ENCODE measurements at places on chromosomes 1 and 21. TPM values are rescaled to one million over a fixed set of nuclear protein-coding genes. Genes with fewer than 3 reads are reported as not detected.

C1orf141 gene
- not detected for total RNA-seq

SCAF4 gene
- total RNA-seq = 10.9 TPM

CCDC24 gene
- total RNA-seq = 2.9 TPM

SLAMF7 gene
- under 0.01 TPM for total RNA-seq

GRCh38 chr1:41331546-41331917 is 29.7 kb upstream of the FOXO6 start:
- DNase-seq = no peak
- no peaks in the 10 kb centered on the region for H3K4me1 ChIP-seq
- no peaks in the 10 kb centered on the region for H3K27me3 ChIP-seq
- no peaks in the 10 kb centered on the region for H3K36me3 ChIP-seq

DNA sequence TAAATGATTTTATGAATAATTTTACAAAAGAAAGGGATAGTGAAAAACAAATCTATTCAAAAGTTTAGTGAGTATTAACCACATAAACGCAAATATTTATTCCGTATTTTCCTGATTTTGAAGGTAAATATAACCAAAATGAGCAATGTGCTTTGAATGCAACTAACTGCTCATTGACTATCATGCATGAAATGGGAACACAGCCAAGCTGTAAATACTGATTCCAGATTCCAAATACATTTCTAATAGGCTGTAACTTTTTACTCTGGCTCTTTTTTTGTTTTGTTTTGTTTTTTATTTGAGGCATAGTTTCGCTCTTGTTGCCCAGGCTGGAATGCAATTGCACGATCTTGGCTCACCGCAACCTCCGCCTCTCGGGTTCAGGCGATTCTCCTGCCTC is 41.8 kb downstream of the SELENOF start:
- no peak for DNase-seq
- no peaks in the 10 kb centered on the region for H3K4me1 ChIP-seq
- no peak overlapping the region for H3K4me3 ChIP-seq
- no peaks in the 10 kb centered on the region for H3K27me3 ChIP-seq

DNA sequence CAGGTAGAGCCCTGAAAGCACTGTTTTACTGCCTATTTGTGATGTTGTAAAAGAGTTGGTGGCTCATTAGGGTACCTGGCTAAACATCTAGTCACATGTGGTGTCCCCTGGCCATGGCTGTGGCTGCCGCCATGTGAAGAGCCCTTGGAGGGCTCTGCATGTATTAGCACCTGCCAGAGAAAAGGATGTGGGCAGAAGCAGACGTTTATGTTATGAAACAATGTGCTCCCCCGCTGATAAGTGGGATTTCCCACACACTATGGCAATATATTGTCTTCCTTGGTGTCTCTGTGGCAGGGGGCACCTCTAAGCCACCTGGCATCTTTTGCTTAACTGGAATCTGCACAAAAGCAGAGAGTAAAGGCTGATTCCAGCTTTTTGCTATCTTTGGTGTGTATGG is 9.6 kb downstream of the TENT5C start:
- H3K4me3 ChIP-seq = no peak overlapping the region

DNA sequence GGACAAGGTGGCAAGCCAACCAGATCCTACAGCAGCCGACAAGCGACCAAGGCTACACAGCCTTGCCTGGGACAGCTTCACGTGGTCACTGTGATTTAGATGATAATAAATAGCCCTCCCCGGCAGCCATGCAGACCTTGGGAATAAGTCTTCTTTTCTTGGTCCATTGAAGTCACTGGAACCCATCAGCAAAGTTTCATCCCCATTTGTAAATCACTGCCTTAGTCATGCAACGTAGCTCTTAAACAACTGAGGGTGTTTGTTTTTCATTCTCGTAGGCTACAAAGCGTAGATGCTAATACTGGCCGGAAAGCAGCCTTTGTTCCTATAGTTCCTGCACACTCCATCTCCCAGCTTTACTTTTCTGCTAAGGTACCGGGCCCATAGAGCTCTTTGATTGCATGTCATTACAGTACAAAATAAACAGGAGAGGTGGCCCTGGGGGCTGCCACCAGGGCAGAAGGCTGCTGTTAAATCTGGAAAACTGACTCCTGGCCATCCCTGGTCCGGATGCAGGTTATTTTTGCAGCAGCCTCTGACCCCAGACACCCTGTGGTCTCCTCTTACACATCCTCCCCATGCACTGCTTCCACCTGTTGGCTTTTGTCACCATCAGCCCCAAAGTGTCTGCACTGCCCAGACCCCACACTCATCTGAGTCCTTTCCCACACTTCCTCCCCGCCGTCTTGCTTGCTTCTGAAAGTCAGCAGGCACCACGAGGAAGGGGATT is 105.5 kb downstream of the TOMM20 start:
- peaks cover 10% of the 10 kb centered on the region for H3K4me1 ChIP-seq
- H3K36me3 ChIP-seq = no peaks in the 10 kb centered on the region
- no peaks in the 10 kb centered on the region for H3K27me3 ChIP-seq
- no peak overlapping the region for H3K4me3 ChIP-seq
- H3K27ac ChIP-seq = no peak overlapping the region

GRCh38 chr1:147581459-147581858 is 40.2 kb downstream of the BCL9 start:
- DNase-seq = no peak
- no peaks in the 10 kb centered on the region for H3K36me3 ChIP-seq
- H3K4me1 ChIP-seq = no peaks in the 10 kb centered on the region
- H3K27me3 ChIP-seq = no peaks in the 10 kb centered on the region
- H3K27ac ChIP-seq = no peak overlapping the region

DNA sequence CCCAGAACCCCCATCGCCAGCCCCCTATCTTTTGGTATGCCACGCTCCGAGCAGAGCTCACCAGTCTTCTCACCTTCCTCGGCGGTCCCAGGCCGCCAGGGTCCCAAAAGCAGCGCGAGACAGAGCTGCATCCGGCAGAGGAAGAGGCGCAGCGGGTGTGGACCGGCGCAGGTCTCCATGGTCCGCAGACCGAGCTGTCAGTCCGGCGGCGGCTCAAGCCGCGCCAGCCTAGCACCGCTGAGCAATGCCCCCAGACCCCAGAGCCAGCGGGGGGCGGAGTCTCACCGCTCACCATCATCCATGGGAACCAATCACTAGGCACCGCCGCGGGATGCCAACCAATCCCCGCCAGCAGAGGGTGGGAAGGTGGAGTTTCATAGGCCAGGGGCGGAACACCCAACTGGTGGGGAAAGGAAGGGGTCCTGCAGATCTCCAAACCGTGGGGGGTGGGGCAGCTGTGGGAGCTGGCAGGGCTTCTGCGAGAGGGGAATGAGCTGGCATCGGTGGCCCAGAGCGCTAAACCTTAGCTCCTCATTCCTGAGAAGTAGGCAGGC is at the start of gene EPHA10:
EPHA10 (minus strand) TSS at position 233 of the 554 bp plus-strand sequence; CDS start at position 179, 54 bp downstream.
- DNase-seq = no peak
- no peaks in the 10 kb centered on the region for H3K36me3 ChIP-seq
- peaks cover 51% of the 10 kb centered on the region for H3K27me3 ChIP-seq
- no peak within 1 kb of the TSS for H3K27ac ChIP-seq

DNA sequence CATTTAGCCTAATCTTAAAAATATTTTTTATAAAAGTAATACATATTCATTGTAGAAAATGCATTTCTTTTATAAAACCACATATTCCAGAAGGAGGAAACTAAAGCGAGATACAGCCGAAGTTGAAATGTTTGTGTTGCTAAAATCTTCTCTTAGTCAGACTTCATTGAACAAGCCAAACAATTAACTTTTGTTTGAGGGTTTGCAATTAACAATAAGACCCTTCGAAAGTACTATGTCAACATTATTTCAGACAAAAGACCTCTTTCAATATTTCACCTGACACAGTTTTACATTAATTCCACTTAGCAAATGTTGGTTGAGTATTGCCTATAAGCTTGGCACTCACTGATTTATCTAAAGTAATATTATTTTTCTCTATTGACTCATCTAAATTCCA is 354.0 kb upstream of the ADAMTS5 start:
- H3K27ac ChIP-seq = no peak overlapping the region
- no peak overlapping the region for H3K4me3 ChIP-seq
- no peaks in the 10 kb centered on the region for H3K36me3 ChIP-seq
- no peaks in the 10 kb centered on the region for H3K27me3 ChIP-seq
- no peak for DNase-seq

- no peak overlapping the region for H3K27ac ChIP-seq
- peaks cover 3% of the 10 kb centered on the region for H3K27me3 ChIP-seq
- H3K4me1 ChIP-seq = no peaks in the 10 kb centered on the region
- H3K36me3 ChIP-seq = no peaks in the 10 kb centered on the region
These were observed 387.8 kb upstream of the RUNX1 start for GRCh38 chr21:35436899-35437298.

DNA sequence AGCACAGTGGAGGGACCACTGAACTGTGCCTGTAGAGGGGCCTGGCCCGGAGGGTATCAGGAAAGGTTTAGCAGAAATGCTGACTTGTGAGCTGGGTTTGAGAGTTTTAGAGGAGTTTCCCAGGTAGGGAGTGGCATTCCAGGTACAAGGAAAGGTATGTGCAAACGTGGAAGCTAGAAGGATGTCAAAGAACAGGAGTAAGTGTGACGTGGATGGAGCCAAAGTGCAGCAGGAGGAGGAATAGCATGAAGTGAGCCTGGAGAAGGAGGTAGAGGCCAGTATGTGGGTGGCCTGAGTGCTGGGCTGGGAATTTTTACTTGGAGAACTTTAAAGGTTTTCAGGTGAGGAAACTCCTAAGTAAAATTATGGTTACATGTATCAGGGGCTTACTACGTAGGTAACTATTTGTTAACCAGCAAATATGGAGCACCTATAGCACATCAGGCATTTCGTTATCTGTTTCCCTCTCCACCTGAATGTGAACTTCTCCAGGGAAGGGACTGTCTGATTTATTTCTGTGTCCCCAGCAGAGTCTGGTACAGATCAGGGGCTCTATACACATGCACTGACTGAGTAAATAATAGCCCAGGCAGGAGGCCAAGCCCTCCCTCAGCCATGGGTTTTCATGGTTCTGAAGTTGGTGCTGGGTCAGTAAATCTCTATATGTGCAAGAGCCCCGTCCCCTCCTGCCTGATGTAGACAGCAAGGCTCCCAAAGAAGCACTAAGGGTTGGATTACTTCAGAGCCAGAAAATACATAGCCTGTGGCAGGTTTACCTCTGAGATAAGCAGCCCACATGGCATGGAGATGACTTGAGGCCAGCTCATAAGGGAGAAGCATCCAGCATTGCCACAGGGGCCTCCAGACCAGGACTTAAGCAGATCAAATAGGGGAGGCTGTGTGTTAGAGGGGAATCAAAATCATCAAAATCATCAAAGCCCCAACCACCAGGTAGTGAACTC is 43.4 kb downstream of the CDCP2 start:
- no peaks in the 10 kb centered on the region for H3K36me3 ChIP-seq
- no peak overlapping the region for H3K27ac ChIP-seq
- no peak overlapping the region for H3K4me3 ChIP-seq
- DNase-seq = no peak

GRCh38 chr1:162087111-162087510 is 17.6 kb downstream of the NOS1AP start:
- H3K27ac ChIP-seq = no peak overlapping the region
- no peaks in the 10 kb centered on the region for H3K36me3 ChIP-seq
- H3K4me3 ChIP-seq = no peak overlapping the region
- H3K4me1 ChIP-seq = no peaks in the 10 kb centered on the region
- H3K27me3 ChIP-seq = no peaks in the 10 kb centered on the region
- DNase-seq = no peak

GRCh38 chr1:204972426-204972825 is 70.6 kb upstream of the CNTN2 start:
- peak overlapping the region; percentile 68 for H3K27ac ChIP-seq
- no peaks in the 10 kb centered on the region for H3K27me3 ChIP-seq
- H3K36me3 ChIP-seq = peaks cover 18% of the 10 kb centered on the region
- peak; percentile 92 for DNase-seq
- peak overlapping the region; percentile 30 for H3K4me3 ChIP-seq

DNA sequence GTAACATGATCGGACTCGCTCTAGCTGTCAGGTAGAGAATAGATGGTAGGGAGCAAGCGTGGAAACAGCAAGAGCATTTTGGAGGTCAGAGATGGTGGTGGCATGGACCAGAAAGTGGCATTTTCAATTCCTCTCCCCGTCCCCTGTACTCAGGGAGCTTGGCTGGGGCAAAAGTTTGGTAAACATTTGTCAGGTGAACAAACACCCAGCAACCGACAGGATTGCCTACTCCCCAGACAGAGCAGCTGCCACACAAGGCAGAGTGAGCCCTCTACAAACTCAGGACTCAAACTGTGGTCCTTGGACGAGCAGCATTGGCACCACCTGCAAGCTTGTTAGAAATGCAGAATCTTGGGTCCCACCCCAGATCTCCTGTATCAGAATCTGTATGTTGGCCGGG is 14.3 kb downstream of the PTAFR start:
- no peaks in the 10 kb centered on the region for H3K27me3 ChIP-seq
- no peak overlapping the region for H3K27ac ChIP-seq
- H3K36me3 ChIP-seq = no peaks in the 10 kb centered on the region

DNA sequence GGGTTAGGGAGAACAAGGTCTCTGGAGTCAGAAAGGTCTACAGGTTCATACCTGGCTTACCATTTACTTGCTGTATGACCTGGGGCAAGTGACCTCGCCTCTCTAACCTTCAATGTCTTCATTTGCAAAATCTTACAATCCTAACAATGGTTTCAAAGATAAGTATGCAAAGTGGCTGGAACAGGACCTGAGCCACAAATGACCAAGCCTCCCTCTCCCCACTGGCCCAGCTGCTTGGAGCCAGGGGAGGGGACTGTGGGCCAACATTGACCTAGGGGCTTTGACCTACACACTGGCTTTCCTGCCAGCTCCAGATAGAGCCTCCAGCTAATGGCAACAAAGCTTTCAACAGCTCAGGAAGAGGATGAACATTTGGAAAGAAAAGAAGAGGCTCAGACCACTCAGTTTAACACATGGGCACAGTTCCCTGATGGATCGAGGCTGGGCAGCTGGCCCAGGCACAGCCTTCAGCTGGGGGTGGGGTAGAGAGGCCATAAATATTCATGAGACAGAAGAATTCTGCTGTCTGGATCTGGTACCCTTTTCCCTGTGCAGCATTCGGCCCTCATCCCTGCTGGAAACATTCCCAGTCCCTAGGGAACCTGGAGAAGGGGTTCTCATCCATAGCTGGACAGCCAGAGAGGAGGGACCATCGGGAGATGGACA is 12.9 kb downstream of the PTAFR start:
- H3K36me3 ChIP-seq = no peaks in the 10 kb centered on the region
- H3K27ac ChIP-seq = no peak overlapping the region
- no peaks in the 10 kb centered on the region for H3K27me3 ChIP-seq
- DNase-seq = peak; percentile 51
- peaks cover 8% of the 10 kb centered on the region for H3K4me1 ChIP-seq
- no peak overlapping the region for H3K4me3 ChIP-seq

- H3K27me3 ChIP-seq = no peaks in the 10 kb centered on the region
- peak overlapping the region; percentile 37 for H3K27ac ChIP-seq
- no peak overlapping the region for H3K4me3 ChIP-seq
- no peaks in the 10 kb centered on the region for H3K36me3 ChIP-seq
These were observed 186.8 kb upstream of the EDN2 start for GRCh38 chr1:41671116-41671755.

- H3K36me3 ChIP-seq = no peaks in the 10 kb centered on the region
- H3K27me3 ChIP-seq = no peaks in the 10 kb centered on the region
- no peaks in the 10 kb centered on the region for H3K4me1 ChIP-seq
- no peak for DNase-seq
- H3K27ac ChIP-seq = no peak overlapping the region
These were observed 82.5 kb upstream of the DPH5 start for GRCh38 chr1:101108111-101108500.
